Lower lobe of right lung (tissue), 2 donors: ENCODE measurements at places on chromosomes 13 and 19. TPM values are rescaled to one million over a fixed set of nuclear protein-coding genes. Genes with fewer than 3 reads are reported as not detected.

DNA sequence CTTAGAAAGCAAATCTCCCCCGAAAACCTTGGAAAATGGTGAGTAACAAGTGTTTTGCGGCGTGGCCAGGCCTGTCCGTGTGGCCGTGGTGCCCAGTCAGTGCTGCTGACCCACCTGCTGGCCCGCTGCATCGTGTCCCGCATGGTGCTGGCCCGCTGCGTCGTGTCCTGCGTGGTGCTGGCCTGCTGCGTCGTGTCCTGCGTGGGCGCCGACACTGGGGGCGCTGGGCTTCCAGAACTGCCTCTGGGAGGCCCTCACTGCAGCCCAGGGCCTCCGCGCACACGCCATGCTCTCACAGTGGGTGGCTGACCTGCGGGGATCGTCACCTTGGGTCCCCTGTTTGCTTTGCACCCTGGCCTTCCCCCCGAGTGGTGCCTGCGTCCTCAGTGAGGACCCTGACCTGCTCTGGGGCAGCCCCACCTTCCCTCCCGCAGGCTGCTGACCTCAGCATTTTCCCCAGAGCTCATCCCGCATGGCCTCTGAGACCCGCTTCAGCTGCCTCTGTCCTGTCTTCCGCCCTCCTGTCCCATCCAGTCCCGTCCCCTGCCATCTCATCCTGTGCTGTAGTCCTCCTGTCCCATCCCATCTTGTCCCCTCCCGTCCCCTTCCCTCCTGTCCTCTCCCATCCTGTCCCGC is 10.6 kb downstream of the PLEKHJ1 start:
- no peaks in the 10 kb centered on the region for H3K27me3 ChIP-seq
- H3K4me3 ChIP-seq: no peak overlapping the region
- H3K4me1 ChIP-seq: no peaks in the 10 kb centered on the region
- peaks cover 97% of the 10 kb centered on the region for H3K36me3 ChIP-seq
- no peak overlapping the region for H3K27ac ChIP-seq
- DNase-seq: no peak

- H3K27me3 ChIP-seq: peaks cover 27% of the 10 kb centered on the region
- no peak overlapping the region for H3K4me3 ChIP-seq
- H3K36me3 ChIP-seq: no peaks in the 10 kb centered on the region
- no peak overlapping the region for H3K27ac ChIP-seq
- no peak for DNase-seq
Observed at GRCh38 chr19:14059093-14059480, 2.8 kb downstream of the PALM3 start.

DNA sequence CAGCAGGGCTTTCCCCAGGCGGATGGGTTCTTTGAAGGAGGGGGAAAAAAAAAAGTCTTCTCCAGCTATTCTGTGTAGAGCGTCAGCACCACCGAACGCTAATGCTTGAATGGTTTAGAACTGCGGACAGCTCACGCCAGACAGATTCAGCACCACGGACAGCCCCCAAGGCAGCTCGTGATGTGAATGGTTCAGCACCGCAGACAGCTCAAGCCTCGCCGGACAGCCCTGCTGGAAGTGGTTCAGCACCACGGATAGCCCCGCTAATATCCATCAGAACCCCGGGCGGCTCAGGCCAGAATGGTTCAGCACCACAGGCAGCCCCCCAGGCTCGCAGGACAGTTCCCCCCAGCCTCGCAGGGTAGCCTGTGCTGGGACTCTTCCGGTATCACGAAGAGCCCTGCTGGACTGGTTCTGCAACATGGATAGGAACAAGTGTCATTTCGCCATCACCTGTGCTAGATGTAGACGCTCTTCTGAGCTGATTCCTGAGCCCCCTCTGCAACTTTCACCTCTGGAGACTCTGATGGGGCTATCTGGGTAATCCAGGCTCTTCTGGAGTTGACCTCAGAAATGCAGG is 4.9 kb upstream of the SMIM17 start:
- peaks cover 6% of the 10 kb centered on the region for H3K27me3 ChIP-seq
- H3K36me3 ChIP-seq: no peaks in the 10 kb centered on the region
- H3K27ac ChIP-seq: no peak overlapping the region
- H3K4me3 ChIP-seq: no peak overlapping the region
- DNase-seq: no peak

GRCh38 chr13:50720861-50721671 is 122.4 kb downstream of the DLEU7 start:
- no peak overlapping the region for H3K27ac ChIP-seq
- no peaks in the 10 kb centered on the region for H3K27me3 ChIP-seq
- H3K36me3 ChIP-seq: no peaks in the 10 kb centered on the region
- H3K4me3 ChIP-seq: no peak overlapping the region

DNA sequence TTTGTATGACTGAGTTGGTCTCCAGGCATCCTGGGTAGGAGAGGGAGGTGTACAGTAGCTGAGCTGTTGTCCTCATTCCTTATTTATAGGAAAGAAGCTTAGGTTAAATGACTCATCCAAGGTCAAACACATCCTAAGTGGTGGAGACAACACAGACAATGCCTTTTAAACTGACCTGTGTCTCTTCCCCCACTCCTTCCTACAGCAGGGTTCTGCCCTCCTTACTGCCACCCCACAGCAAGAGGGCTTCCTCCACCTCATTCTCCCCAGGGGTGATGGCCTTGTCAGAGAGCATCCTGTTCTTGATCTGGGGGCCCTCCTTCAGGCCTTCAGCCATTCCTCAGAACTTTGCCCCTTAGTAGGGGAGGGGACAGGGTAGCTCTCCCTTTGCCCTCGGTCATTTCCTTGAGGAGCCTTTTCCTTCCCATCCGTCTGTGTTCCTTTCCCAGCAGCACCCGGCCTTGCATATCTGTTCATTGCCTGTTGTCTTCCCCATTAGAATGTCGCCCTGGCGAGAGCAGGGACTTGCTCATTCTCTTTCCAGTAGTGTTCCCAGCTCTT is 48.2 kb upstream of the GPI start:
- H3K4me1 ChIP-seq: peaks cover 41% of the 10 kb centered on the region
- no peak overlapping the region for H3K4me3 ChIP-seq
- DNase-seq: no peak
- peaks cover 20% of the 10 kb centered on the region for H3K36me3 ChIP-seq
- peak overlapping the region; percentile 25 for H3K27ac ChIP-seq
- H3K27me3 ChIP-seq: no peaks in the 10 kb centered on the region

- no peak for DNase-seq
- H3K27me3 ChIP-seq: no peaks in the 10 kb centered on the region
- H3K36me3 ChIP-seq: no peaks in the 10 kb centered on the region
- H3K4me1 ChIP-seq: peaks cover 35% of the 10 kb centered on the region
Observed at GRCh38 chr13:77028202-77028601, 1.2 kb upstream of the FBXL3 start.

DNA sequence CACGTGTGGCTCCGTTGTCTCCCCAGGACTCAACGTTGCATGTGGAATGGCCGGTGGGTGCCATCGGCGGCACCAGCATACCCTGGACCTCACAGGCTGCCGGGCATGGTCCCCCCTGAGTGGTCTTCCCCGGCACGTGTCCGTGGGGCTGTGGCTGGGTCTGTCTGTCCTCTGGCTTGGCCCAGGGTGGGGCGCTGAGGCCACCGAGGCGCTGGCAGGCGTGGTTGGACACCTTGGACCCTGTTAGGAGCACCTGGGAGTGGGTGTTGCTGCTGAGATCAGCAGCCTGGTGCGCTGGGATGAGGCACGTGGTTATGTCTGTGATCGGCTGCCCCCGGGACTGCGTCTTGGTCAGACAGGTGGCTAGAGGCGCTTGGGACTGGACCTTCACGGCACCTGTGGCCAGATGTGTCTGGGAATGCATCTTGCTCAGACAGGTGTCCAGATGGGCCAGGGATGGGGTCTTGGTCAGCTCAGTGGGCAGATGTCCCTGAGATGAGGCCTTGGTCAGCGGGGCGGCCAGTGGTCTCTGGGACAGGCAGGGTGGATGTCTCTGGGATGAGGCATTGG is 9.2 kb downstream of the IQCN start:
- H3K4me3 ChIP-seq: no peak overlapping the region
- no peaks in the 10 kb centered on the region for H3K27me3 ChIP-seq
- H3K4me1 ChIP-seq: no peaks in the 10 kb centered on the region

GRCh38 chr13:54241719-54242118 is 1213.1 kb downstream of the OLFM4 start:
- DNase-seq: no peak
- no peak overlapping the region for H3K27ac ChIP-seq

GRCh38 chr19:42683917-42684513 is 56.3 kb downstream of the PSG3 start:
- DNase-seq: no peak
- H3K36me3 ChIP-seq: no peaks in the 10 kb centered on the region
- H3K4me3 ChIP-seq: no peak overlapping the region
- H3K27ac ChIP-seq: no peak overlapping the region

- DNase-seq: no peak
- no peaks in the 10 kb centered on the region for H3K27me3 ChIP-seq
- peak overlapping the region; percentile 93 for H3K4me3 ChIP-seq
- peaks cover 42% of the 10 kb centered on the region for H3K4me1 ChIP-seq
- no peak overlapping the region for H3K27ac ChIP-seq
Observed at GRCh38 chr13:44573071-44573470, 3.1 kb downstream of the TSC22D1 start.

DNA sequence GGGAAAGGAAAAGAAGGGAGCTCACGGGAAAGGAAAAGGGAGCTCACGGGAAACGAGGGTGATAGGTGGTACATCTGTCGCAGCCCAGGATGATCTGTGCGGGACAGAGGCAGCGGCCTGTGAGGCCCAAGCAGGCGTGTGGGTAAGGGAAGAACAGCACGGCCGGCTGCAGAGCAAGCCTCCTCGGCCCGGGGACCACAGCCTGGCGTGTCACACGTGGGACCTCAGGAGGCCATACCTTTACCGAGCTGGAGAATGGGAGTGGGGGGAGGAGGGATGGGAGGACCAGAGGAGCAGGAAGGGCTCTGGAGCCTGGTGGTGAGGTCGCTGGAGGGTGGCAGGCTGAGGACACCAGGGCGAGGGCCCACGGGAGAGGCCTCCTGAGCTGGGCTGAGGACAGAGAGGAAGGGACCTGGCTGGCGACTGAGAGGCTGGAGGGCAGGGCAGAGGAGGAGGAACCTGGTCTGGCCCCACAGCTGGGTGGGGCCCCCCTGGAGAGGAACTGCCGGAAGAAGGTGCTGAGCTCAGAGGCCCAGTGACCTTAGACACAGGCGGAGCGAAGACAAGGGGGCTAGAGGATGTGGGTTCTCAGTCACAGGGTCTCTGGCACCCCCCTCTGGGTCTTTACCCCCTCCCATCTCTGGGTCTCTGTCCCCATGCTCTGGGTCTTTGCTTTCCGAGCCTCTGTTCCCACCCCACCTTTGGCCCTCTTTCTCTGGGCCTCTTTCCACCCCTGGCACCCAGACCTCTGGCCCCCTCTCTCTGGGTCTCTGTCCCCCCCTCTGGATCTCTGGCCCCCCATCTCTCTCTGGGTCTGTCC is 2.9 kb upstream of the FTL start:
- H3K4me3 ChIP-seq: peak overlapping the region; percentile 34
- DNase-seq: peak; percentile 90
- no peaks in the 10 kb centered on the region for H3K27me3 ChIP-seq
- peaks cover 38% of the 10 kb centered on the region for H3K4me1 ChIP-seq
- H3K27ac ChIP-seq: peak overlapping the region; percentile 93

GRCh38 chr13:100619940-100620339 is 31.4 kb upstream of the GGACT start:
- no peaks in the 10 kb centered on the region for H3K4me1 ChIP-seq
- H3K36me3 ChIP-seq: peaks cover 12% of the 10 kb centered on the region
- no peak overlapping the region for H3K27ac ChIP-seq
- no peak for DNase-seq
- H3K27me3 ChIP-seq: no peaks in the 10 kb centered on the region
- no peak overlapping the region for H3K4me3 ChIP-seq

DNA sequence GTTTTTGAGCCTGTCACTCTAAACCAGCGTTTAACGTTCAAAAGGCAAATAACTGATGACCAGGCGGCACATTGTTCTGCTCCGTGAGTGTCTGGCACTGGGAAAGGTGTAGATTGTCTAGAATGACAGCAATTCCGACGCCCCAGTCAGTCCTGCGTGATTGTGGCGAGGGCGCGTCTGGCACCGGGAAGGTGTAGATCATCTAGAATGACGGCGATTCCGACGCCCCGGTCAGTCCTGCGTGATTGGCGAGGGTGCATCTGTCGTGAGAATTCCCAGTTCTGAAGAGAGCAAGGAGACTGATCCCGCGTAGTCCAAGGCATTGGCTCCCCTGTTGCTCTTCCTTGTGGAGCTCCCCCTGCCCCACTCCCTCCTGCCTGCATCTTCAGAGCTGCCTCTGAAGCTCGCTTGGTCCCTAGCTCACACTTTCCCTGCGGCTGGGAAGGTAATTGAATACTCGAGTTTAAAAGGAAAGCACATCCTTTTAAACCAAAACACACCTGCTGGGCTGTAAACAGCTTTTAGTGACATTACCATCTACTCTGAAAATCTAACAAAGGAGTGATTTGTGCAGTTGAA is 26.1 kb upstream of the NDUFS7 start:
- H3K27me3 ChIP-seq: no peaks in the 10 kb centered on the region
- H3K27ac ChIP-seq: no peak overlapping the region
- no peak overlapping the region for H3K4me3 ChIP-seq
- H3K36me3 ChIP-seq: peaks cover 56% of the 10 kb centered on the region
- H3K4me1 ChIP-seq: peaks cover 41% of the 10 kb centered on the region

Gene SCEL
- 54.8 TPM for total RNA-seq

Gene PLK5
- total RNA-seq: not detected

Gene F10
- total RNA-seq: 8.9 TPM

Gene CEACAM21
- 28.8 TPM for total RNA-seq

Gene PCSK4
- 7.4 TPM for total RNA-seq

Gene CD33
- 32.0 TPM for total RNA-seq

Gene IL17D
- 1.5 TPM for total RNA-seq

Gene RFC3
- total RNA-seq: 7.1 TPM

Gene PSG7
- total RNA-seq: not detected

Gene PRKCSH
- total RNA-seq: 285 TPM

Gene ANKRD24
- 1.9 TPM for total RNA-seq
